ENCODE measurements at places on chromosomes 4 and X.

GRCh38 chr4:147128787-147129186, 183.1 kb upstream of the TTC29 start:
- DNase-seq = no peak

DNA sequence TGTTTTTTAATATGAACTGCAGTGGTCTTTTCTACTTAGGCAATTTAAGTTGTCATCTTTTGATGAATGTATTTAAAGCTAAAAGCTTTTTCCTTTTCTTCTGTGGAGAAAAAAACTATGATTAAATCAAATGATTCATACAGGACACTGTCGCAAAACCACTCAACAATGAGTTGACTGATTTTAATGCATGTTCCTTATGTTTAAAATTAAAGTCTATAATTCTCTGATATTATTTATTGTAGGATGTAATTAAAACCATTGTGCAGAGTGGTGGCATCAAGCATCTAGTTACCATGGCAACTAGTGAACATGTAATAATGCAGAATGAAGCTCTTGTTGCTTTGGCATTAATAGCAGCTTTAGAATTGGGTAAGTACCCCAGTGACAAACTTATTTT, 172.5 kb downstream of the RAP1GDS1 start:
- DNase-seq = no peak

DNA sequence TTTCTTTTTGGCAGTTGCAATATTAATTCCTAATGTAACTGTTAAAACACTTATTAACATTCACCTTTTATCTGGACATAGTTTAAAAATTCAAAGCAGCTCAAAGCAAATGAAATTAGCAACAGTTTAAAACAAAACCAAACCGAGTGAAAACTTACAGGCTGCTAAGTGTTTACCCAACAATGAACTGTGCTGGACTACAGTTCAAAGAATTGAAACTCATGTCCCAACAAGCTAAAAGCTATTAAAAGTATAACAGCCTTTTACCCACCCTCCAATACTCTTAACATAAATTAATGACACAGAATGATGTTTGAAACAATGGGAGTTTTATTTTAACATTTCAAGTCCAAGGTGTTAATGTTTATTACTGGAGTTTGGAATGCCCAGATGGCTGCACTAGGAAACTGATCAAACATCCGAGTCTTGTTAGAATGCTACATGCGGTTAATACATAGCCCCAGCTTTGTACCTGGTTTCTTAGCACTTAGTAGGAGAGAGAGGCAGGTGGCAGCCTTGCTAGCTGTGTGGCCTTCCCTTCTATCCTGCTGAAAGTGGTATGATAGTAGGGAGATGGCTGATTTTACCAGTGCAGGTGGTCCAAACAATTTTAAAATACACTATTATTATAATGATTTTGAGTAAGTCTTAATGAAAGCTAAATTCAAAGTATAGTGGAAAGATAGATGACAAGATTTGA, 21.1 kb upstream of the FRYL start:
- DNase-seq = no peak

GRCh38 chr4:73067971-73068394, 1.5 kb downstream of the COX18 start:
- DNase-seq = no peak
